MG63 (cell line): ENCODE measurements at places on chromosomes 2 and 18. TPM values are rescaled to one million over a fixed set of nuclear protein-coding genes. Genes with fewer than 3 reads are reported as not detected.

Gene PPP1R1C
- total RNA-seq = 0.07 and 0.53 TPM in 2 replicates

Gene CNTNAP5
- total RNA-seq = not detected in 2 replicates

Gene PLEK
- total RNA-seq = not detected in 2 replicates

Gene COL5A2
- 488 and 513 TPM in 2 replicates for total RNA-seq

Gene AP1S3
- 22.2 and 35.5 TPM in 2 replicates for total RNA-seq
